ENCODE measurements at places on chromosomes 7 and 10.

DNA sequence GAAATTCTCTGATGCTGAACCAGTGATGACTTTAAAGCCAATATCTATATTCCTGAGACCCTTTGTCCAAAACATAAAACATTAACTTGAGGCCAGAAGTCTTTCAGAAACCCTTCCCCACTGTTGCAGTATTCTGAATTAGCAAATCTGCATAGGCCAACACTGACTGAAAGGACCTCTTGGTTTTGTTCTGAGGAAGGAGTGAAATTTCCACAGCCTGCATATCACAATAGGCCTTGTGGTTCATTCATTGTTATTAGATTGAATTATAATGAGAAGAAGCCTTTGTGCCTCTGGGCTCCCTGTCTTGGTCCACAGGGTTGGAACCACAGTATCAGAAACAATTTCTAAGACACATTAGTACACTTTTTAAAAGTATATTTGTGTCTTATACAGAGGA, 90.3 kb downstream of the CCNY start:
- no peak for DNase-seq

GRCh38 chr7:132998763-132999162, 83.1 kb downstream of the CHCHD3 start:
- DNase-seq: no peak

DNA sequence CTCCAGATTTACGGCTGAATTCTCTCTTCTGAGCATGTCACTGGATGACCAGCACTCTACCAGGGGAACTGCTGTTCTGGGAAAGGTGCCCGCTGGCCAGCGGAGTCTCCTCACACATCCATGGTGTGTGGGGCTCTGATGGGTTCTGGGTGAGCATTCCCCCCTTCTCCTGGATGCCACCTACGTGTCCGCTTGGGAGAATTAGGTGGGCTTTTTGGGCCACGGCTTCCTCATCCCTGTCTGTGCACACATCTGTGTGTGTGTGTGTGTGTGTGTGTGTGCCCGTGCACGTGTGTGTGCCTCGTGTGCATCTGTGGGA, 163.0 kb downstream of the DNAJB6 start:
- no peak for DNase-seq

DNA sequence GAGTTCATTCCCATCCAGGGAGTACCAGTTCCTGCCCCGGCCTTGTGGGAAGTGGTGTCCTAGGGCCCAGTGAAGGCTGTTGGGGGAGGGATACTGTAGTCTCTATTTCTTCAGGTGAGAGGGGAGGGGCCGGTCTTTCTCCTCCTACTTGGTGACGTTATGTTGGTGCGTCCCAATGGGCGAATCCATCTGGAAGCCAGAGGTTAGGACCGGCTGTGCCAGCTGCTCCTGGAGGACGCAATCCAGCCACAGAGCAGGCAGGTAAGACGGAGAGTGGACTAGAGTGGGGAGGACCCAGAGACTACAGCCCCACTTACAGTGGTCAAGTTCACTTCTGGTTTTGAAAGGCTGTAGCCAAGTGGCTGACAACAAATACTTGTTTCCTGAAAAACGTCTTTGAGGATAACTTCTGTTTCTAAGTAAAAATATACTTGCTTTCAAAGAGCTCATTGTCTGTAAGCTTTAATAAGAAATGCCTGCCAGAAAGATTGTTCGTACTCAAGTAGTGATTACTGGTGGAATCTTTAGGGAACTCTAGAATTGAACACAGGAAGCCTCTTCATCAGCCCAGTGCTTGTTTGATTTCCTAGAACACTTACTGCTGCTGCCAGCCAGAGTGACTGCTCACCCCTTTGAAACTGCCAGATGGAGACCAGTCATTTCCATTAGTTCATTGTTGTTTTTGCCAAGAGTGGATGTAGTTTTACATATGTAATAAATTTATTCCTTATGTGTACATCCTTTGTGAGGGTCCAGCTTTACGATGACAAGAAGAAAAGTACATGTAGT, 25.4 kb downstream of the RBM33 start:
- DNase-seq: no peak

- DNase-seq: peak; percentile 49
These were observed 28.1 kb upstream of the LRRC4 start for GRCh38 chr7:128059143-128059988.

DNA sequence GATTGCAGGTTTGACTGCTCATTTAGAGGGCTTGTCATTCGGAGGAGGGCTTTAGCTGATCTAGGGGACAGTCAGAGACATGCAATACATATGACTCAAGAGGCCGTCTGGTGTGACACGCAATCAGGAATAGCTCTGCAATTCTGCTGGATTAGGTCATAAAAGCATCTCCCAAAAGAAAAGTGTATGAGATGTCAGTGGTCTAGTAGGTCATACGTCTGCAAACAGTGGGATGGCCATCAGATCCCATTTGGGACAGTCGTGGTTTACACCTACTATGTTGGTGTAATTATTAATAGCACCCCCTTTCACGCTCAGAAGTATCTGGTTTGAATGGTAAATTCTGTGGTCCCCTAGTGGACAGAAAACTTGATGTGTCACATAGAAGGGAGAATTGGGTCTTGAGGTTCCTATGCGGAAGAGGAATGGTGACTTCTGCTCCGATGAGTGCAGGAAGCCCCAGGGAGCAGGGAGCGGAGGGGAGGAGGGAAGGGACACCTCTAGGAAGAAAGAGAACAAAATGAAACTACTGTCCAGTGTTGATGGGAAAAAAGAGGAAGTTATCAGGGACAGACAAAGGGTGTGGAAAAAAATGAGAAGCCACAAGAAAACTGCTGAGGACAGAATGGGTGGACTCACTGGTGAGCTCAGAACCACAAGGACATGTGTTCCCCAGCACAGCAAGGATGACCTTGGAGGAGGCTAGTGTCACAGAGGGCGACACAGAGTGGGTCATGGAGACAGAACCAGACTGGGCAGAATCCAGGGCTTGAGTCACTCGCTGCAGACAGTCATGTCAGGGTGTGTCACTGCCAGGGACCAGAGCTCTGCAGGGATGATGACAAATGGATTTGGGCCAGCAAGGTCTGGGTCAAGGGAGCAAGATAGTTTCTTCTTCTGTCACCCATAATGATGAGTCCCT, 59.9 kb downstream of the MAP3K8 start:
- DNase-seq: peak; percentile 26

- no peak for DNase-seq
These were observed 21.9 kb upstream of the NEUROD6 start for GRCh38 chr7:31362401-31362800.

DNA sequence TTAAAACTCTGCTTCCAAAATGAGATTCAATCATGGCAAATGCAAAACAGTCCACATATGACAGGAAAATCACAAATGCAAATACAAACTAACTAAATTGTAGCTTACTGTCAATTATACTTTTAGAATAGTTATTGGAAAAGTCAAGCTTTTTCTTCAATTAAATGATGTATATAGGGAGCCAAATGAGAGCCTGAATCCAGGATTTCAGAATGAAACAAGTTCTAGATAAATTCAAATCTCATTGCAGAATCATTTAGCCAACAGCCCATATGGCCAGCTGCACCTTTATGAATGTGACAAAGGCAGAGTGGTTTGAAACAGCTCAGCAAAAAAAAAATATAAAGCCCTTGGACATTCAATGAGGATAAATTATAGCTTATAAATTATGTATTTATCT, 82.2 kb upstream of the SCIN start:
- DNase-seq: no peak

GRCh38 chr7:130917669-130918128, 183.7 kb upstream of the KLF14 start:
- DNase-seq: no peak

- peak; percentile 46 for DNase-seq
These were observed 59.9 kb upstream of the DNAJB6 start for GRCh38 chr7:157276731-157277562.

- DNase-seq: no peak
These were observed 93.3 kb upstream of the FZD8 start for GRCh38 chr10:35735412-35735811.

- DNase-seq: no peak
These were observed 3.6 kb downstream of the PKD1L1 start for GRCh38 chr7:47944536-47945260.

GRCh38 chr7:98081319-98081718, 25.3 kb upstream of the LMTK2 start:
- DNase-seq: no peak

- no peak for DNase-seq
These were observed 19.7 kb downstream of the ADCY1 start for GRCh38 chr7:45593877-45594276.

DNA sequence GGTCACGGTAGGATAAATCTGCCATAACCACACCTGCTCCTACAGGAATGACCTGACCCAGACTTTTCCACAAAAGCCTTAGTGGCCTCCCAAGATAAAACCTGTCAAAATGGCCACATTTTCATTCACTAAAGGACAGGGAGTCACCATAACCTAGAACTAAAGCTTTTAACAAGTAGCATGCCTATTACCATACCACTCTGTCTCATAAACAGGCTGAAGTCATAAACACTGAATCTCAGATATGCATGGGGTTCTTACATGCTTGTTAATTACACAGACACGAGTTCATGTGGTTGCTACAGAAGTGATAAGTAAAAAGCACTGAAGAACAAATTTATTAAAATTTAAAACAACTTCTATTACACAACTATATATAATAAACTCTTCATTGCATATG, 56.0 kb downstream of the HIPK2 start:
- no peak for DNase-seq

DNA sequence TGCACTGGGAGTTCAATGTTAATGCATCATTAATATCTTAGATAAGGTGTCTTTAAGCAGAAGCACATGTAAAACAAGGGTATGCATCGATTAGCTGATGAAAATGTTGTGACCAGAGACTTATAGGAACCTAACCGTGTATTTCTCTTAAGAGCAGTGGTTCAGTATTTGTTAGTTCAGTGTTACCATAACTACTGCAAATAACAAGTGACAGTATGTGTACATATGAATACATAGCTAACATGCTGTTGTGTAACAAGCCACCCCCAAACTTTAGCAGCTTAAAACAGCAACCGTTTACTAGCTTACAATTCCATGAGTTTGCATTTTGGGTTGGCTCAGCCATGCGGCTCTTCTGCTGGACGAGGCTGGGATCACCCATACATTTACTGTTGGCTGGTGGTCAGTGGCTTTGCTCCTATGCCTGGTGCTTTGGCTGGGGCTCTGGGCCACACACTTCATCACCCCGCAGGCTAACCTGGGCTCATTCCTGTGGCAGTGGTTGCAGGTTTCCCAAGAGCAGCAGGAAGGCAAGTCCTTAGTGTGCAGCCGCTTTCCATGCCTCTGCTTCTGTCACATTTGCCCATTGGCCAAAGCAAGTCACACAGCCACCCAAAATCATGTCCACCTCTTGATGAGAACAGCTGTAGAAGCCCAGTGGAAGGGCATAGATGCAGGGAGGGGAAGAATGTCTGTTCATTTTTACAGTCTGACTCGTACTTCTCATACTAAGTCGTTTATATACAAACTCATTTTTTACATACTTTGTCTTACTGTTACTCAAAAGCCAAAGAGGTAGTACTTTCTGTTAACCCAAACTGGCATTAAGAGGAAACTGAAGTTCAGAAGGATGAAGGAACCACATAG, 103.3 kb upstream of the GATA3 start:
- no peak for DNase-seq

- DNase-seq: no peak
These were observed 70.7 kb downstream of the CPVL start for GRCh38 chr7:29075606-29076005.

GRCh38 chr7:84809877-84810276, 377.0 kb downstream of the SEMA3D start:
- no peak for DNase-seq

DNA sequence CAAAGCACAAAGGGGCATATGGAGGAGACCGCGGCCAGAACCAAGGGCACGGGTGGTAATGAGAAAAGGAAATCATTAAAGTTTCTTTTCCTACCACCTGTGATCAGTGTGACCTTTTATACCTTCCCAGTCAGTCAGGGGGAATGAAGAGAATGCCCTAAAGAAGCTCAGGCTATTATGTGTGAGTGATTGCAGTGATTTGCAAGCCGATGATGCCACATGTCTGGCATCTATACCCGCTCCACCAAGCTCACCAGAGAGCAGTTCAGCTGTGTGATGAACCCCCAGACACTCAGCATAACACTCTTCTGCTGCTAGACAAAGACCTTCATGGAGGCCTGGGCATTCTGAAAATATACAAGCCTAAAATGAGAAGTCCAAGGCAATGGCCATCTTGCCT, 106.2 kb upstream of the AGK start:
- no peak for DNase-seq

- DNase-seq: no peak
These were observed 17.7 kb upstream of the ASB4 start for GRCh38 chr7:95467912-95468607.

GRCh38 chr7:98479318-98479717, 78.4 kb upstream of the BAIAP2L1 start:
- DNase-seq: no peak

- no peak for DNase-seq
These were observed 59.7 kb downstream of the GPR85 start for GRCh38 chr7:113026941-113027340.

GRCh38 chr7:27351786-27352185, 109.2 kb downstream of the EVX1 start:
- DNase-seq: no peak

GRCh38 chr7:122304319-122304975, at the start of gene FEZF1:
Gene FEZF1 (minus strand): TSS chr7:122304750. CDS start chr7:122304437, 313 bp downstream.
- DNase-seq: no peak

GRCh38 chr10:30756896-30757295, 127.3 kb upstream of the LYZL2 start:
- no peak for DNase-seq

GRCh38 chr10:51072210-51072609, 2.1 kb upstream of the PRKG1 start:
- no peak for DNase-seq

- no peak for DNase-seq
These were observed 38.0 kb downstream of the TCERG1L start for GRCh38 chr10:131273476-131273875.

DNA sequence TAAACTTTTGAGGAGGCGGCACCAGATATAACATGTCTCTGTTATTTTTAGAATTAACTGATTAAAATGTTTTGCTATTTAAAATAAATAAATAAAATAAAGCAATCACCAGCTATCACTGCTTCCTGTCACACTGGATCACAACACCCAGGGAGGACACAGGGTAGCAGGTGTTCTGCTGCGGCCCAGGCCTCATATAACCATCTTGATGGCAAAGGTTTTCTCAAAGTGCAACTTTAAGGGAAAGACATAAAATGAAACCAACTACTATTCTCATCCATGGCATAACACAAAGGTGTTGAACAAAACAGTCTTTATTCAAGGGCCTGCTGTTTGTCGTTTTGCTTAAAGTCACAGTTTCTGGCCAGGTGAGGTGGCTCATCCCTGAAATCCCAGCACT, 23.2 kb downstream of the GPER1 start:
- no peak for DNase-seq

DNA sequence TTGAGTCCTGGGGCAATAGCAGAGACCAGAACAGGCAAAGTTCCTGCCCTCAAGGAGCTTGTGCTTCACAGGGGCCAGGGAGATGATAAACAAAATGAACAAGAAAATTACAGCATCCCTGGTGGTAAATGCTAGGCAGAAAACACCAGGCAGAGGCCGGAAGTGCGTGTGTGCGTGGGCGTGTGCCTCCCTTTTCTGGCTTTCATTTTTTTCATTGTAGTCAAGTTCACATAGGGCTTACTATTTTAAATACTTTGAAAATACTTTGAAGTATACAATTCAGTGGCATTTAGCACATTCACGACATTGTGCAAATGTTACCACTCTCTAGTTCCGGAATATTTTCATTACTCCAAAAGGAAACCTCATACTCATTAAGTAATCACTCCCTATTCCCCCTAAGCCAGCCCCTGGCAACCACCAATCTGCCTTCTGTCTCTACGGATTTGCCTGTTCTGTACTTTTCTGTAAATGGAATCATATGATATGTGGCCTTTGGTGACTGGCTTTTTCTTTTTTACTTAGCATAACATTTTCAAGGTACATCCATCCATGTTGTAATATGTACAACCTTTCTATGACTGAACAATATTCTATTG, 88.1 kb upstream of the PDCD4 start:
- DNase-seq: peak; percentile 76

Data from CD4-positive, alpha-beta T cell treated with Interleukin-10 for 1 hour (primary cell).